ENCODE measurements at places on chromosomes 2 and 18.

DNA sequence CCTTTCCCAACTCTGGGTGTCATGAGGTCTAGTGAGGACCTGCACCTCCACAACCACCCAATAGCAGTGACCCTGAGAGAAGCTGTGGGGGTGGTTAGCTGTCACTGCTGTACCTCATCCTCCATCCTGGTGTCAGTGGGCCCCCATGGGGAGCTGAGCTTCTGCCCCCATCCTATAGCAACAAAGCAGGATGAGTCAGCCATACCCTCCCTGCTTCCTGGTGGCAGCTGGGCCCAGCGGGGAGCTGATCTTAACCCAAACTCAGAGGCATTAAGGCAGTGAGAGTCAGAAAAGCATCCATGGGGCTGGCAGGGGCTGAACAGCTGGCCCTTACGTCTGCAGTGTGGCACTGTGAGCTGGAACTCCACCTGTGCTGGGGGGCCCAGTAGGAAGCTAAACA is 247.8 kb upstream of the HDAC4 start:
- DNase-seq: no peak

DNA sequence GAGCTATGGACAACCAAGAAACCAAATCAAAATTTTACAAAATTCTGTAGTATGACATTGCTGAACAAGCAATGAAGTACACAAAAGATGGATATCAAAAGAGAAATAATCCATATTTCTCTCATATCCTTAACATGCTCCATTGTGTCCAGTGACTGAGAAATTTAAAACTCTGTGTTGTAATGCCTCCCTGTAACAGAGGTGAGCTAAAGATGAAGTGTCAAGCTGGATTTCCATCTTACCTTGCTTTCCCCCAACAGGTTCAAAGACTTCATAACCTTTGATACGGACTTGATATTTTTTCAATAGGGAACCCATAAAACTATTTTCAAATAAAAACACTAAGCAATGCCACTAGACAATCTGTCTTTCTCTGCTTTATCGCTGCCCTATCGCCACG is 95.7 kb upstream of the SERTAD2 start:
- DNase-seq: no peak

DNA sequence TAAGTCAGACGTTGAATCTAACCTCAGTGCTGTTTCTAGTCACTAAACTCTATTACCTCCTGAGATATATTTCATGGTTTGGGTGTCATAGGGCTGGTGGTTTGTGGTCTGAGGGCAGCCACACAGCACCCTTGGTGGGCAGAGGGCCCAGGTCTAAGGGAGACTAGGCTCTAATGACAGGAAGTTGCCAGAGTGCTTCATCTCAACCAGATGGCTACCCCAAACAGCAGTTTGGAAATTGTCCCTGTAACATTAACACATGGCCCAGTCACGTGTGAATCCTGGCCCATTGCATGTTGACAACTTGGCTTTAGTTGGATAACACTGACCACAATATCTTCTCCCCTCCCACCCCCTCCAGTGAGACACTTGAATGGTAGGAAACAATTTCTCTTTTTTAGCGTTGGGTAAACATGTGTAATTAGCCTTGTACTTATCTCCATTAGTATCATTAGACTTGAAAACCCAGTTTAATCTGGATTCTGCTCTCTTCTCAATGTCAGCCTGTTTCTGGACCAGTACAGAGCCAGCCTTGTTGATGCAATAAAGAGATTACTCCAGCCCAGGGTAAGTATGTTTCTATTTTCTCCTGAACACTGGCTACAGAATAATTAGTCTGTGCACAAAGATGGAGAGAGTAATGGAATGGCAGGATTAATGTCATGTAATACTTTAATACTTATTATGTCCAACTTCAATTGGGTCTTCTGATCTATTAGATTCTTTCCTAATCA is 187.8 kb upstream of the SIX3 start:
- no peak for DNase-seq

DNA sequence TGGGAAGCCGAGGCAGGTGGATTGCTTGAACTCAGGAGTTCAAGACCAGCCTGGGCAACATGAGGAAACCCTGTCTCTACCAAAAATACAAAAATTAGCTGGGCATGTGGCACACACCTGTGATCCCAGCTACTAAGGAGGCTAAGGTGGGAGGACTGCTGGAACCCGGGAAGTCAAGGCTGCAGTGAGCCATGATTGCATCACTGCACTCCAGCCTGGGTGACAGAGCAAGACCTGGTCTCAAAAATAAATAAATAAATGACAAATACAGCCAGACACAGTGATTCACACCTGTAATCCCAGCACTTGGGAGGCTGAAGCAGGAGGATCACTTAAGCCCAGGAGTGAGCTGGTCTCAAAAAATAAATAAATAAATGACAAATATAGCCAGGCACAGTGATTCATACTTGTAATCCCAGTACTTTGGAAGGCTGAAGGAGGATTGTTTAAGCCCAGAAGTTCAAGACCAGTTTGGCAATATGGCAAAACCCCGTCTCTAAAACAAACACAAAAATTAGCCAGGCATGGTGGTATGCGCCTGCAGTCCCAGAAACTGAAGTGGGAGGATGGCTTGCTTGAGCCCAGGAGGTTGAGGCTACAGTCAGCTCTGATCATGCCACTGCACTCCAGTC is 6.2 kb downstream of the KANSL3 start:
- no peak for DNase-seq

DNA sequence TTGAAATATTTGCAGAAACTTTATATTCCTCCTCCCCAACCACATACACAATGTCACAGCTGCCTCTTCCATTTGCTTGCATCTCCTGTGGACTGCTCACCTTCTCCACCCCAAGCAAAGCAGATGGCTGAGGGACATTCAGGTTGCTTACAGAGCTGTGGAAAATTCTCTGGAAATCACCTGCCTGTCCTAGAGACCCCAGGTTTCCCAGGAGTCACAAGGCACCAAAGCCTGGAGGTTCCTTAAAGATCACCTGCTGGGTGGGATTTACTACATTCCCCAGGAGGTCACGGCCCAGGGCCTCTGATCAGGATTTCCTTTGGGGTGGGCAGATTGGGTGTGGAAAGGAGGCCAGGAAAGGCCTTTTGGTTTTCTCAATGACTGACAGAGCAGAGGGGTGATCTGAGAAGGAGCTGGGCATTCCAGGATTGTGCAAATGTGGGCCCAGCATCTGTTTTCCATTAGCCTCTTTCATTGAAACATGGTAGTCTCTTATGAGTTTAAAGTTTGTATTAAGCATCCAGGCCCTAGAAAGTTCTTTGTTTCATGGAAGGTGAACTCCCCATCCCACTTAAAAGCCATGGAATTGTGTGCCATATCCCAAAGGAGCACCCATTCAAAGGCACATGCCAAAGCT is 410.7 kb upstream of the TNP1 start:
- no peak for DNase-seq

DNA sequence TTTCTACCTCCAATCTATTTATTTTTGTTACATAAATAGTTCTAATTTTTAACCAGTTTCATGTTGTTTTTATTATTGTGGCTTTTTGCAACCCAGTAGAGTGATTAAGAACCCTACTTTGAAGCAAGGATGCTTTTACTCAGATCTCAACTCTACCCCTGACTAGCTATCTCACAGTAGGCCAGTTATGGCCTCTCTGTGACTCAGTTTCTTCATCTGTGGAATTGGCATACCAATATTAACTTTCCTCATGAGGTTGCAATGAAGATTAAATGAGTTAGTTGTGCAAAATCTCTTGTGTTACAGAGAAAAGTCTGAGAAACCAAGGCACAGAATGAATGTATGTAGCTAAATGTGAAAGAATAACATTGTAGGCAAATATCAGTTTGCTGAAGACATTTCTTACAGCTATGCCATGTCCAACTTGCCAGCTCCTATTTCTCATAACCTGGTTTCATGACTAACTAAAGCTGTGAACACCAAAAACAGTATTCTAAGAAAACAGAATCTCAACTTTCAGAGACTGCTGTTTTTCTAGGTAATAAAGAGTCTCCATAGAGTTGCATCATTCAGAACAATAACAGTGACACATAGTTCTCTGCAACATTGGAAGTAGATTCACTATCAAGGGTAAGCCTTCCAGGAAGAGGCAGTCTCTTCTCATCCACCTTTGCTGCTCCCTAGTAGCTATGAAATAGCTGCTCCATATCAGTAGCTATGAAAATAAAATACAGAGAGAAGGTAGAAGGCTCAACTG is 33.2 kb upstream of the CYTIP start:
- DNase-seq: no peak

GRCh38 chr2:17373741-17374140 is 144.5 kb downstream of the RAD51AP2 start:
- no peak for DNase-seq

GRCh38 chr2:62593825-62594224 is 87.8 kb upstream of the TMEM17 start:
- no peak for DNase-seq

- DNase-seq: no peak
Measured at GRCh38 chr2:42107249-42108042, 59.6 kb downstream of the PKDCC start.

All from CD8-positive, alpha-beta T cell (primary cell).